ENCODE measurements at places on chromosomes 12 and 14.

DNA sequence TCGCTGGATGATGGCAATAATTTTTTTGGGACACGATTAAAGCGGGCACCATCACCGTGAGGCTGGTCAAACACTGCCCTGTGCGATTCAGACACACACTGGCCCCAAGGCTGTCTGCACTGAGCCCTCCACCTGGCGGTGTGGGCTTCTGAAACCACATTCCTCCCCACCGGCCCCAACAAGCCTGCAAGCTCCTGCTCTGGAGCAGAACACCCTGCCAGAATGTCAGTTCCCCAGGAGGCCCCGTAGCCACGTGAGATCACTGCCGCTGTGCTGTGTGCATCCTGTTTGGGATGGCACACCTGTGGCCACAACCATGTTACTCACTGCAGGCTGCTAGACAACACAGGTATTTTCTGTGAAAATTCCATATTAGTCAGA lies 7.9 kb downstream of the GSC start:
- H3K4me1 ChIP-seq = peaks cover 4% of the 10 kb centered on the region
- no peaks in the 10 kb centered on the region for H3K36me3 ChIP-seq

DNA sequence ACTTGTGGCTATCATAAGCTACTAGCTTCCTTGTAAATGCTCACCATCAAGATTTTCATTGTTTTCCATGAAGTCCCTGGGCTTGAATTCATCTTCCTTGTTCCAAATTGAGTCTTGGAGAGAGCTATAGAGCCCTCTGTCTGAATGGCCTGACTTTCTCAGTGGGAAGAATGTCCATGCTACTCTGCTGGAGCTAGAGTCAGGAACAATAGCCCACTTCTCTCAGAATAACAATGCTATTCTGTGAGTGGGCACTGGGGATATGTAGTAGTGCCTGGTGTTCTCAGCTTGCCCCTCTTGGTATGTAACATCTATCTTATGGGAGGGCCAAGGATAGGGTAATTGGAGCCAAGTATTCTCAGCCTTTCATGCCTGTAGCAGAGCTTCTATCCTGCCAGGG lies 127.6 kb upstream of the TRHDE start:
- no peak overlapping the region for H3K4me3 ChIP-seq
- no peaks in the 10 kb centered on the region for H3K4me1 ChIP-seq
- H3K36me3 ChIP-seq = no peaks in the 10 kb centered on the region
- H3K27me3 ChIP-seq = no peaks in the 10 kb centered on the region
- H3K27ac ChIP-seq = no peak overlapping the region

- peak overlapping the region; percentile 92 for H3K27ac ChIP-seq
- H3K36me3 ChIP-seq = no peaks in the 10 kb centered on the region
- H3K27me3 ChIP-seq = no peaks in the 10 kb centered on the region
- no peak overlapping the region for H3K4me3 ChIP-seq
These were observed 34.6 kb downstream of the FMNL3 start for GRCh38 chr12:49672301-49673217.

DNA sequence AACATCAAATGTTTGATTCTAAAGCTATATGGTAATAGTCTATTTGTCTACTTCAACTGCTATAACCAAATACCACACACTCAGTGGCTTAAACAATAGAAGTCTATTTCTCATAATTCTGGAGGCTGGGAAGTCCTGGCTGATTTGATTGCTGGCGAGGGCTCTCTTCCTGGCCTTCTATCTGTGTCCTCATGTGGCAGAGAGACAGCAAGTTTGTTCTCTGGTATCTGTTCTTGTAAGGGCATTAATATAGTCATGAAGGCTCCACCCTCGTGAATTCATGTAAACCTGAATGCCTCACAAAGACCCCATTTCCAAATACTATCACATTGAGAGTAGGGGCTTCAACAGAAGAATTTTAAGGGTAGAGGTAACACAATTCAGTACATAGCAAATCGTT lies 34.1 kb downstream of the TRMT5 start:
- no peak overlapping the region for H3K4me3 ChIP-seq
- peaks cover 11% of the 10 kb centered on the region for H3K4me1 ChIP-seq
- peaks cover 2% of the 10 kb centered on the region for H3K36me3 ChIP-seq
- no peak for DNase-seq
- no peak overlapping the region for H3K27ac ChIP-seq

All from neural crest cell (in vitro differentiated cells).